Endothelial cell of umbilical vein (primary cell): ENCODE measurements at places on chromosomes 6 and 20.

GRCh38 chr6:33126101-33126714 lies 50.4 kb downstream of the HLA-DPB1 start:
- no peaks in the 10 kb centered on the region for H3K4me1 ChIP-seq
- no peaks in the 10 kb centered on the region for H3K36me3 ChIP-seq
- no peak overlapping the region for H3K4me3 ChIP-seq
- H3K27ac ChIP-seq: no peak overlapping the region

- no peak overlapping the region for H3K27ac ChIP-seq
- H3K36me3 ChIP-seq: peaks cover 52% of the 10 kb centered on the region
- H3K4me1 ChIP-seq: no peaks in the 10 kb centered on the region
- H3K27me3 ChIP-seq: no peaks in the 10 kb centered on the region
- no peak for DNase-seq
Measured at GRCh38 chr20:45953672-45954071, 18.3 kb downstream of the ZNF335 start.

DNA sequence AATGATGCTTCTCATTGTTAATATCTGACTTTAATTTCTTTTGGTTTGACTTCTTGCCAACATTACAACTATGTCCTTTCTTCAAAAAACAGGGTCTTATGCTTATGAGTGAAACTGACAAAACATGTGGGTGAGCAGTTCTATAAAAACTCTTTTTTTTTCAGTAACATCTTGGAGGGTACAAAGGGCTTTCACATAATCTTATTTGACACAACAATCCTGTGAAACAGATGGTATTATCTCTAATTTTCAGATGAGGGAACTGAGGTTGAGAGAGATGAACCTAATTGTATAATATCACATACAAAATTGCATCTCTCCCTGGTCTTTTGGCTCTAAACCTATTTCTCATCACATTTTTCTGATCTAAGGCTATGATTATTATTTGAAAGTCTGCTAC lies 38.3 kb downstream of the MAPK14 start:
- H3K27me3 ChIP-seq: no peaks in the 10 kb centered on the region
- H3K36me3 ChIP-seq: no peaks in the 10 kb centered on the region
- H3K4me3 ChIP-seq: no peak overlapping the region
- H3K27ac ChIP-seq: no peak overlapping the region
- no peak for DNase-seq

DNA sequence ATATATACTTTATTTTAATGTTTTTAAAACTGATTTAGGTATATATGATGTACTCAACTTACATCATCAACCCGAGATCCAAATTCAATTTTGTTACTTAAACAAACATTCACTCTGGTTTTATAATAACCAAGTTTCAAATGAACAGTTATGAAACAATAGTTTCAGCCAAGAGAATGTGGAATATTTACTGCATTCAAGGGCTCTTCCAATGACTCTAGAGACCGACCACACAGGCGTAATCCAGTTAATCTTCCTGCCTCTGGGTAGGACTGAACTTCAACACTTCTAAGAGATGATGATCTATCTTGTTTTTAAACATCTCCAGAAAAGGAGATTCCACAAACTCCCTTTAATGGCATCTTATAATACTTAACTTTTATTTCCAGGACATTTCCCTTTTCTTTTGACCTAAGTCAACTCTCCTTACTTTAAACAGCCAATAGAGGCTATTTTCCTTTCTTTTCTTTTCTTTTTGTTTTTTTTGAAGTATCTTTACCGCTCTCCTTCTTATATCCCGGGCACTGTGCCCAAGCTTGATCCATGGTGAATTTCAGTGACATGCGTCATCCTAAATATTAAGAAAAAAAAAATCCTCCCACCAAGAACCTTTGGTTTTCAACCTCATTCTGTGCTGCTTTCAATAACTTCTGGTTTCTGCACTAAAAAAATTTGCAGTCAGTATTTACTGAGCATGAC lies 110.1 kb downstream of the KIF13A start:
- no peaks in the 10 kb centered on the region for H3K4me1 ChIP-seq
- H3K27ac ChIP-seq: no peak overlapping the region
- H3K27me3 ChIP-seq: no peaks in the 10 kb centered on the region
- H3K4me3 ChIP-seq: no peak overlapping the region
- no peak for DNase-seq

GRCh38 chr6:1624851-1625781 lies 15.4 kb downstream of the FOXC1 start:
- peaks cover 5% of the 10 kb centered on the region for H3K27me3 ChIP-seq
- H3K4me1 ChIP-seq: peaks cover 21% of the 10 kb centered on the region
- H3K36me3 ChIP-seq: no peaks in the 10 kb centered on the region
- DNase-seq: peak; percentile 73

- H3K27me3 ChIP-seq: no peaks in the 10 kb centered on the region
- no peak for DNase-seq
- no peak overlapping the region for H3K27ac ChIP-seq
- no peaks in the 10 kb centered on the region for H3K36me3 ChIP-seq
- H3K4me3 ChIP-seq: no peak overlapping the region
- H3K4me1 ChIP-seq: no peaks in the 10 kb centered on the region
Measured at GRCh38 chr6:136510782-136511181, 39.4 kb downstream of the MAP7 start.

DNA sequence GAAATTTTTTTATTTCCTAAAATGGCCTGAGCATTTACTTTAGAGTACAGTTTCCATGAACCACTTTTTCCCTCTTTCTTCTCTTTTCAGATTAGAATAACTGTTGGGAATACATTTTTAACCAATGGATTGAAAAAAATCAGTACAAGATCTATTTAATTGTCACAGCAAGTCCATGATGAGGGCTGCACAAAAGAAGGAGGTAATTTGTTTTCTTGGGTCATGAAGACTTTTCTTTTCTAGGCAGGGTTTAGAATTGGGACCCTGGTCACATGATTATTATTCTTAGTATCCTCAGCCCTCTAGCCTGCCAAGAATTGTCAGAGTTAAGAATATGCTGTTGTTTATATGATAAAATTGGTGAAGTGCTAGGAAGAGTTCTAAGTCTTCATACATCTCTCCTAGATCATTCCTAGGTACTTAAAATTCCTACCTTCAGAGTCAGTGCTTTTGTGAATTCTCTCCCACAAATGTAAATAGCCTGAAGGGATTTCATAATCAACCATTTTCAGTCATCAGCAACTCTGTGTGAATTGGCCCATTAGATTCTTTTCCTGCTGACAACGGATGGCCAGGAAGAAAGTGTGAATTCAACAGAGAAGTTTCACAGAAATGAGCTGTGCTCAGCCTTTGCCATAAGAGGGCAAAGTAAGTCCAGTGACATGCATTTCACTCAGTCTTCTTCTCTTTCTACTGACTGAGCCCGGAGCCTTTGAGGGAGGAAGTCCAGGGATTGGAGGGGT lies 32.4 kb upstream of the TPBG start:
- H3K27ac ChIP-seq: no peak overlapping the region
- H3K4me1 ChIP-seq: no peaks in the 10 kb centered on the region
- H3K36me3 ChIP-seq: no peaks in the 10 kb centered on the region
- peaks cover 3% of the 10 kb centered on the region for H3K27me3 ChIP-seq

GRCh38 chr6:102553214-102553613 lies 1159.7 kb downstream of the GRIK2 start:
- no peaks in the 10 kb centered on the region for H3K4me1 ChIP-seq
- no peak overlapping the region for H3K4me3 ChIP-seq
- DNase-seq: no peak
- H3K27ac ChIP-seq: no peak overlapping the region
- H3K27me3 ChIP-seq: no peaks in the 10 kb centered on the region

GRCh38 chr20:33963751-33964150 lies 30.0 kb upstream of the RALY start:
- H3K27me3 ChIP-seq: no peaks in the 10 kb centered on the region
- no peaks in the 10 kb centered on the region for H3K36me3 ChIP-seq
- H3K27ac ChIP-seq: no peak overlapping the region
- H3K4me1 ChIP-seq: no peaks in the 10 kb centered on the region
- no peak overlapping the region for H3K4me3 ChIP-seq

DNA sequence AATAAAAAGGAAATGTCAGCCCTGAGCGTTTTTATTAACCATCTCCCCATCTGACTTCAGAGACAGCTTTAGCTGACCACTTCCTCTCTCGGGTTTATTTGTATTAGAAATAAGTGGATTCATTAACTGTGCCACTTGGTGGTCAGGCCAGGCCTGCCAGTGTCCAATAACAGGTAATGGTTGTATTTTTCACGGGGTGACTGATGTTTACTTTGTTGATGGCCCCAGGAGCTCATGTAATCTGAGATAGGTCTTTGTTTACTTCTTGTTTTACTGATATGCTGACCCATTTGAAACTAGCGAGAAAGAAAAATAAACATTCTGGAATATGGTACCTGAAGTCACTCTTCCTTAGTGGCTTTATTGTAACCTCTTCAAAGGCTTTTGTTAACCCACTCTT lies 504.3 kb upstream of the SLC35B3 start:
- H3K4me1 ChIP-seq: no peaks in the 10 kb centered on the region
- no peak overlapping the region for H3K4me3 ChIP-seq
- no peaks in the 10 kb centered on the region for H3K36me3 ChIP-seq
- H3K27ac ChIP-seq: no peak overlapping the region
- DNase-seq: no peak

- no peak overlapping the region for H3K4me3 ChIP-seq
- no peaks in the 10 kb centered on the region for H3K36me3 ChIP-seq
- peaks cover 2% of the 10 kb centered on the region for H3K4me1 ChIP-seq
- no peak overlapping the region for H3K27ac ChIP-seq
- DNase-seq: no peak
Measured at GRCh38 chr6:52975580-52975979, 19.5 kb downstream of the GSTA4 start.

DNA sequence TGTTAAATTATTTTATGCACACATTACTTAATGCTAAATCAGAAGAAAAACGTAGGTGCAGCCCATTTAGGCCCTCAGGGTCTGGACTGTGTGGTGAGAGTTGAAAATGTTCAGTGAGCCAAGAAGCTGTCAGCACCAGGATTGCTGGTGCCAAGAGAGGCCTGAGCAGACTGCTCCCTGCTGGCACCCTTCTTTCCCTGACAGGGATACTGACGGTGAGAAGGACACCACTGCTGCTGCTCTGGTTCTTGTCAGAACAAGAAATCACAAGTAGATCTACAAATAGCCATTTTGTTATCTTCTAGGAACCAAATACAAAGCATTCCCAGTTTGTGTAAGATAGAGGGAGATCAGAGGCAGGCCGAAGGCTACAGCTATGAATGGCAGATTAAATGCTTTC lies 48.7 kb upstream of the CRISP1 start:
- H3K4me1 ChIP-seq: no peaks in the 10 kb centered on the region
- H3K36me3 ChIP-seq: no peaks in the 10 kb centered on the region
- no peaks in the 10 kb centered on the region for H3K27me3 ChIP-seq
- DNase-seq: no peak
- no peak overlapping the region for H3K4me3 ChIP-seq
- H3K27ac ChIP-seq: no peak overlapping the region

- no peak for DNase-seq
- no peaks in the 10 kb centered on the region for H3K4me1 ChIP-seq
- H3K27me3 ChIP-seq: no peaks in the 10 kb centered on the region
- H3K27ac ChIP-seq: no peak overlapping the region
Measured at GRCh38 chr6:81252231-81252630, 500.2 kb downstream of the TENT5A start.

GRCh38 chr6:138032571-138032970 lies 74.6 kb downstream of the PERP start:
- H3K27me3 ChIP-seq: peaks cover 4% of the 10 kb centered on the region
- no peak for DNase-seq
- H3K27ac ChIP-seq: no peak overlapping the region
- no peaks in the 10 kb centered on the region for H3K36me3 ChIP-seq
- H3K4me3 ChIP-seq: no peak overlapping the region

DNA sequence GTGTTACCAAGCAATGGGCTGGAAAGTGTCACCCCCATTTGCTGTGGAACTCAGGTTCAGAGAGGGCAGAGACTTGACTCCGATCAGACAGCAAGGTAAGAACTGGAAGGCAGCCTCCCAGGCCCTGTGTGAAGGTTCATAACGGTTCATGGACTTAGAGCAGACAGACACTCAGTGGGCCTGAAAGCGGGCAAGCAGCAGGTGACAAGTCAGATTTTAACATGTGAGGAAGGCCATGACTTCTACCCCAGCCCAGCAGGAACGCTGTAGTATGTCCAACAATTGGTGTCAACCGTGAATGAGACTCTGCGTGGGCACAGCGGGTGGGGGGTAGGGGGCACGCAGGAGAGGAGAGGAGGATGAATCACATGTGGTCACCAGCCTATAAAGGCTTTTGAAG lies 217.6 kb upstream of the SNX9 start:
- H3K27ac ChIP-seq: no peak overlapping the region
- no peaks in the 10 kb centered on the region for H3K4me1 ChIP-seq
- DNase-seq: no peak
- H3K4me3 ChIP-seq: no peak overlapping the region
- H3K36me3 ChIP-seq: peaks cover 4% of the 10 kb centered on the region
- H3K27me3 ChIP-seq: no peaks in the 10 kb centered on the region

GRCh38 chr6:26465776-26466175 lies 8.0 kb downstream of the BTN2A1 start:
- no peak overlapping the region for H3K4me3 ChIP-seq
- H3K36me3 ChIP-seq: peaks cover 40% of the 10 kb centered on the region
- no peak for DNase-seq
- peaks cover under 1% of the 10 kb centered on the region for H3K4me1 ChIP-seq
- H3K27me3 ChIP-seq: no peaks in the 10 kb centered on the region

DNA sequence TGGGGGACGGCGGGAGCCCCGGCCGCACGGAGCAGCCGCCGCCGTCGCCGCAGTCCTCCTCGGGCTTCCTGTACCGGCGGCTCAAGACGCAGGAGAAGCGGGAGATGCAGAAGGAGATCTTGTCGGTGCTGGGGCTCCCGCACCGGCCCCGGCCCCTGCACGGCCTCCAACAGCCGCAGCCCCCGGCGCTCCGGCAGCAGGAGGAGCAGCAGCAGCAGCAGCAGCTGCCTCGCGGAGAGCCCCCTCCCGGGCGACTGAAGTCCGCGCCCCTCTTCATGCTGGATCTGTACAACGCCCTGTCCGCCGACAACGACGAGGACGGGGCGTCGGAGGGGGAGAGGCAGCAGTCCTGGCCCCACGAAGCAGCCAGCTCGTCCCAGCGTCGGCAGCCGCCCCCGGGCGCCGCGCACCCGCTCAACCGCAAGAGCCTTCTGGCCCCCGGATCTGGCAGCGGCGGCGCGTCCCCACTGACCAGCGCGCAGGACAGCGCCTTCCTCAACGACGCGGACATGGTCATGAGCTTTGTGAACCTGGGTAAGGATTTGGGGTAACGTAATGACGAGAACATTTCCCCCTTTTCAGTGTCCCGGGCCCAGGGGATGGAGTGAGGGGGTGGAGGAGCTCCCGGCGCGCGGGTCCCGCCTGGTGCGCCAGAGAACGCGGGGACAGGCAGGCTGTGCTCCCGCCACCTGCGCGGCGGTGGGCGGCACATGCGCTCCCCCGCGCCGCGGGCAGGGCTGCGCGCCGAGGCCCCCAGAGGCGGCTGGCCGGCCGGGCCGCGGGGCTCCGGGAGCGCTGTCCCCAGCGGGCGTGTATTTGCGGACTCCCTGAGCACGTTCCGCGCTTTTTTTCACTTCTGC lies 1.4 kb downstream of the BMP6 start:
- DNase-seq: no peak
- H3K36me3 ChIP-seq: peaks cover 19% of the 10 kb centered on the region
- no peaks in the 10 kb centered on the region for H3K27me3 ChIP-seq
- peaks cover 44% of the 10 kb centered on the region for H3K4me1 ChIP-seq
- H3K27ac ChIP-seq: peak overlapping the region; percentile 76
